ENCODE measurements at places on chromosomes 4 and X. TPM values are rescaled to one million over a fixed set of nuclear protein-coding genes. Genes with fewer than 3 reads are reported as not detected.

DNA sequence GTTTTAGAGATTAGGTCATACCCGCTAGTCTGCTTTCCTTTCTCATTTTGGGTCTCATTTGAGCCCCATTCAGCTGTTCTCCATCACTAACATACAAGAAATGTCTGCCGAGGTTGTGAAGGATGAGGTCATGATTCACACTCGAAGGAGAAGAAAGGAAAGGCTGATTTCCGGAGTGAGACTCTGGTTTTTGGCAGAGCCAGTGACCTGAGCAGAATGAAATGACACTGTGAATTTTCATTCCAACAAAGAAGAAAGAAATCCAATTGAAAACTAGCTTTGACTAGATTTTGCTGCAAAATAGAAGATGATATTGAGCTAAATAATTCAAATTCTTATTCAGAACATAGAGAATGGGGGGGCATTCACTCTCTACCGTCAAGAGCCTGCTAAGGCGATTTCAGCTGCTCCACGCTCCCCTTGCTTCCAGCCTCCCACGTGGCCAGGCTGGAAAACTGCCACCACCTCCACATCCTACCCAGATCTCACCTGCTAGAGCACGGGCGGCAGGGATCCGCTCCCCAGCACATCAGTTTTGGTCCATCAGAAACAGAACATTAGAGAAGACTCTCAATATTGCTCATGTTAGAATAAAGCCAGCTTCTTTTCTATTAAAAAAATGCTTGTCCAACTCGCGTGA lies 39.0 kb downstream of the F11 start:
- no peaks in the 10 kb centered on the region for H3K36me3 ChIP-seq
- no peak overlapping the region for H3K27ac ChIP-seq
- H3K27me3 ChIP-seq, result no peaks in the 10 kb centered on the region
- no peak for DNase-seq
- H3K4me3 ChIP-seq, result no peak overlapping the region
- no peaks in the 10 kb centered on the region for H3K4me1 ChIP-seq

DNA sequence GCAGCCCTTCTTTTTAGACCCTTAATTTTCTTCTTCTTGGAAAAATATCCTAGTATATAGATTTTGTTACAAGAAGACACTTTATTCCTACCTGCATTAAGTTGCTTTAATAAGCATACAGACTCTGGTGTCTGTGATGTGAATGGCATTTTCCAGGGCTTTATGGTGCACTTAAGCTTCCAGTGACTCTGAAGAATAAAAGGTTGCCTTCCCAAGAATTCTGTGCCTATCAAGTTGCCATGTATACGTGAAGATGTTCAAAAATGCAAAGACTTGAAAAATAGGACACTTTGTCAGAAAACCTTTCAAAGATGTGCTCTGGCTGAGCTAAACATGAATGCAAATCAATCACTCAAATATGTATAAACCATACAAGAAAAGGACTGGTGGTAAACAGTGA lies 110.9 kb downstream of the RS1 start:
- H3K27me3 ChIP-seq, result no peaks in the 10 kb centered on the region
- no peaks in the 10 kb centered on the region for H3K36me3 ChIP-seq
- no peak for DNase-seq
- no peak overlapping the region for H3K4me3 ChIP-seq

GRCh38 chrX:39931529-39932282 lies 166.1 kb downstream of the BCOR start:
- H3K36me3 ChIP-seq, result no peaks in the 10 kb centered on the region
- H3K27me3 ChIP-seq, result no peaks in the 10 kb centered on the region
- H3K4me1 ChIP-seq, result no peaks in the 10 kb centered on the region
- DNase-seq, result no peak

DNA sequence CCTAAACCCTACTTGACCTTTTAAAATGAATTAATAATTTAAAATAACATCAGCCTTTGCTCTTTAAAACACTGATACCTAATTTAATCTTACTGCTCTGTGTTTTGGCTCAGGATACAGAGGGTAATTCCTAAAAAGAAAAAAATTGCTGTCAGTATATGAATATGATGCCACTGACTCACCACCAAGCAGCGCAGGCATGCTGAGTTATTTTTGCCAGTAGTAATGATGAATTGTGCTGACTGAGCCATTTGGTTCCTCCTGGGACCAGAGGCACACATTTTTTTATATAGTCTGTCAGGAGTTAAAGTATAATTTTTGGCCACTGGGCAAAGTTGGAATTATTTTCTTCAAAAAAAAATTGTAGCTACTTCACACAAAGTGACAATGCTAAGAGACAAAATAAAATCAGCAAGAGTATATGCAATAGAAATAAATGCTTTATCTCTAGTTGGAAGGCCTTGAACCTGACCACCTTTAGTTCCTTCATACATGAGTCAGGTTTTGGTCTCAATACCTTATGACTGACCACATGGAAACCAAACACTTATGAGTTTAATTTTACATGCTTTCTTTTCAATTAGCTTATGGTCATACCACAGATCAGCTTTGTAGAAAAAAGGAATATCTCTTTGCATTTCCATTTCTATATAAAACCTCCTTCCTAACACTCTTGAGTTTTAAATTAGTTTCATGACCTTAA lies 115.1 kb downstream of the PPP3CA start:
- no peak for DNase-seq
- H3K27me3 ChIP-seq, result no peaks in the 10 kb centered on the region
- H3K4me1 ChIP-seq, result no peaks in the 10 kb centered on the region
- H3K36me3 ChIP-seq, result no peaks in the 10 kb centered on the region

GRCh38 chrX:42695800-42696358 lies 82.1 kb downstream of the PPP1R2C start:
- H3K4me3 ChIP-seq, result no peak overlapping the region
- no peak overlapping the region for H3K27ac ChIP-seq
- H3K36me3 ChIP-seq, result no peaks in the 10 kb centered on the region
- H3K4me1 ChIP-seq, result no peaks in the 10 kb centered on the region
- no peak for DNase-seq

DNA sequence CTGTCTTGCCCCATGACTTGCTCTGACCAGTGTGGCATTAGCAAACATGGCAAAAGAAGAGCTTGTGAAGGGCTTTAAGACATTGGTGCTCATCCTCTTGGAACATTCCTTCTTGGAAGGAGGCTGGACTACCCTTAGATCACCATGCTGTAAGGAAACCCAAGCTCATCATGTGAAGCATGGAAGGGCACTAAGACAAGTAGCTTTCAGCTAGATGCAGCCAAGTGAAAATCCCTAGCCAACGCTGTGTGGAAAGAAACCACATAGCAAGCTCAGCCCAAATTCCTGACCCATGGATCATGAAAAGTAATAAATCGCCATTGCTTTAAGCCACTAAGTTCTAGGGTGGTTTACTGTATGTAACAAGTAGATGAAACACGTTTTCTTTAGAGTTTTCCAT lies 12.4 kb upstream of the PACRGL start:
- H3K36me3 ChIP-seq, result no peaks in the 10 kb centered on the region
- no peak for DNase-seq
- no peak overlapping the region for H3K27ac ChIP-seq

DNA sequence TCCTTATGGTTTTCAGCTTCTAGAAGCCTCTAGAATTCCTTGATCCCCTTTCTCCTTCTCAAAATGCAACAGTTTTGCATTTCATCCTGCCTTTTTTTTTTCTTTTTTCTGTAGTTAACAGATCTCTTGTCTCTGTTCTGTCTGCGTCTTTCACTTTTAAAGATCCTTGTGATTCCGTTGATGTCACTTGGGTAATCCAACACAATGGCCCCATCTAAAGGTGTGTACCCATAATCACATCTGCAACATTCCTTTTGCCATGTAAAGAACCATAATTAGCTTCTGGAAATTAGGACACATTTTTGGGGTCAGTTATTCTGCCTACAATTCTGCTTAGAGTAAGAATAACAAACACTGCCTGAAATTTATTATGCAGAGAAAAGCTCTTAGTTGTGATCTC lies 1180.9 kb upstream of the ADGRL3 start:
- H3K36me3 ChIP-seq, result no peaks in the 10 kb centered on the region
- no peak overlapping the region for H3K4me3 ChIP-seq
- no peaks in the 10 kb centered on the region for H3K27me3 ChIP-seq
- H3K4me1 ChIP-seq, result no peaks in the 10 kb centered on the region
- no peak for DNase-seq
- no peak overlapping the region for H3K27ac ChIP-seq

- no peak overlapping the region for H3K4me3 ChIP-seq
- H3K27ac ChIP-seq, result no peak overlapping the region
- no peak for DNase-seq
- no peaks in the 10 kb centered on the region for H3K27me3 ChIP-seq
- H3K36me3 ChIP-seq, result no peaks in the 10 kb centered on the region
Measured at GRCh38 chr4:102316585-102316984, 28.7 kb downstream of the SLC39A8 start.

DNA sequence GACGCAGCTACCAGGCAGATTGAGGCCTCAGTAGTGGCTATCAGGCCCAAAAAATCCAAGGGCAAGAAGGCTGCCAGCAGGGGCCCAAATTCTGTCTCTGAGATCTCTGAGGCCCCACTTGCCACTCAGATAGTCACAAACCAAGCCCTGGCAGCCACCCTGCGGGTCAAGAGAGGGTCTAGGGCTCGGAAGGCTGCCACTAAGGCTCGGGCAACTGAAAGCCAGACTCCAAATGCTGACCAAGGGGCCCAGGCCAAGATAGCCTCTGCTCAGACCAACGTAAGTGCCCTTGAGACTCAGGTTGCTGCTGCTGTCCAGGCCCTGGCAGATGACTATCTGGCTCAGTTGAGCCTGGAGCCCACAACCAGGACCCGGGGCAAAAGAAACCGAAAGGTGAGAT lies 2.8 kb downstream of the TRO start:
- H3K36me3 ChIP-seq, result no peaks in the 10 kb centered on the region
- H3K27me3 ChIP-seq, result no peaks in the 10 kb centered on the region

DNA sequence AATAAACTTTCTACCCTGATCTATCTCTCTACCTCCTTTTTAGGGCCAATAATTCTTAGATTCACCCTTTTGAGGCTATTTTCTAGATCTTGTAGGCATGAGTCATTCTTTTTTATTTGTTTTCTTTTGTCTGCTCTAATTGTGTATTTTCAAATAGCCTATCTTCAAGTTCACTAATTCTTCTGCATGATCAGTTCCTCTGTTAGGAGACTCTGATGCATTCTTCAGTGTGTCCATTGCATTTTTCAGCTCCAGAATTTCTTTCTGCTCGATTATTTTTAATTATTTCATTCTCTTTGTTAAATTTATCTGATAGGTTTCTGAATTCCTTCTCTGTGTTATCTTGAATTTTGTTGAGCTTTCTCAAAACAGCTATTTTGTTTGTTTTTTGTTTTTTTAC lies 11.3 kb downstream of the CXorf58 start:
- H3K4me1 ChIP-seq, result no peaks in the 10 kb centered on the region
- no peaks in the 10 kb centered on the region for H3K27me3 ChIP-seq
- no peaks in the 10 kb centered on the region for H3K36me3 ChIP-seq
- DNase-seq, result no peak
- no peak overlapping the region for H3K4me3 ChIP-seq

DNA sequence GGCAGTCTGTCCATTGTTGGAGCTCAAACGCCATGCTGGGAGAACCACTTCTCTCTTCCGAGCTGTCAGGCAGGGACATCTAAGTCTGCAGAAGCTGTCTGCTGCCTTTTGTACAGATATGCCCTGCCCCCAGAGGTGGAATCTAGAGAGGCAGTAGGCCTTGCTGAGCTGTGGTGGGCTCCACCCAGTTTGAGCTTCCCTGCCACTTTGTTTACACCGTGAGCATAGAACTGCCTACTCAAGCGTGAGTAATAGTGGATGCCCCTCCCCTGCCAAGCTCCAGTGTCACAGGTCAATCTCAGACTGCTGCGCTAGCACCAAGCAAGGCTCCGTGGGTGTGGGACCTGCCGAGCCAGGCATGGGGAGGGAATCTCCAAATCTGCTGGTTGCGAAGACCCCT lies 145.7 kb downstream of the VSIG4 start:
- H3K4me1 ChIP-seq, result no peaks in the 10 kb centered on the region
- H3K27ac ChIP-seq, result no peak overlapping the region
- DNase-seq, result no peak
- H3K27me3 ChIP-seq, result no peaks in the 10 kb centered on the region
- H3K36me3 ChIP-seq, result no peaks in the 10 kb centered on the region

- H3K27ac ChIP-seq, result no peak overlapping the region
- no peak overlapping the region for H3K4me3 ChIP-seq
- no peaks in the 10 kb centered on the region for H3K27me3 ChIP-seq
- no peak for DNase-seq
Measured at GRCh38 chr4:7985891-7986441, 46.3 kb upstream of the AFAP1 start.

- H3K36me3 ChIP-seq, result no peaks in the 10 kb centered on the region
- DNase-seq, result no peak
- H3K27ac ChIP-seq, result no peak overlapping the region
- H3K4me3 ChIP-seq, result no peak overlapping the region
- no peaks in the 10 kb centered on the region for H3K4me1 ChIP-seq
Measured at GRCh38 chrX:112147206-112147605, 64.6 kb upstream of the TRPC5 start.

DNA sequence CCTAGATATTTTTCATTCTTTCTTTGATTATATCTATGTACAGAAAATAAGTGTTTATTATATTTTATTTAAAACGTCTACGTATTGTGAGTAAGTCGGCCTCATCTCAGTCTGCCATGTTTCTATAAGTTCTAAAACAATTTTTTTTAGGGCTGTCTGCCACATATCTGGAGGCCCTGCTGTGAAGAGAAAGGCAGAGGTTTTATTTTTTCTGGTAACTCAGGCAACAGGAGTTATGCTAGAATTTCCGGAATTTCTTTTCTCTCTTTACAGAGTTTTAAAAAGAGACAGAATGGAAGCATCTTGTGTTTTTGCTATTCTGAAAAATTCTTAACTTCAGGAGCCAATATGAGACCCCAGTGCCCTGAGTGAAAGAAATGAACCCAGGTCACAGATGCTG lies 1124.0 kb upstream of the TENM3 start:
- no peak overlapping the region for H3K27ac ChIP-seq
- H3K36me3 ChIP-seq, result no peaks in the 10 kb centered on the region
- no peak for DNase-seq
- no peak overlapping the region for H3K4me3 ChIP-seq
- H3K27me3 ChIP-seq, result peaks cover 8% of the 10 kb centered on the region

DNA sequence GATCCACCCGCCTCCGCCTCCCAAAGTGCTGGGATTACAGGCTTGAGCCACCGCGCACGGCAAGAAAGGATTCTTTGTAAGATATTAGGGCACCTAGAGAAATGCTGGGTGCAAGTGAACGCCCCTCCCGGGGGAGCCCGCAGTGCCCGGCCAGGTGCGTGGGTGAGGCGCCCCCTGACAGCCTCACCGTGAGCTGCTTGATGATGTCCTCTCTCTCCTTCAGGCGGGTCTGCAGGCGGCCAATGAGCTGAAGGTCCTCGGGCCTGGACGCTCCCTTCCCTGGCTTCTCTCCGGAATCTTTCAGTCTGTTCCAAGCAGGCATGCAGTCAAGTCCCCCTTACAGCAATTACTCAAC lies 21.9 kb downstream of the MED28 start:
- DNase-seq, result no peak
- no peak overlapping the region for H3K27ac ChIP-seq
- no peak overlapping the region for H3K4me3 ChIP-seq
- H3K27me3 ChIP-seq, result no peaks in the 10 kb centered on the region

The ZMAT1 gene
- 8.4 TPM for total RNA-seq

The KCNE5 gene
- not detected for total RNA-seq

The DOCK11 gene
- 22.8 TPM for total RNA-seq

The SYNPO2 gene
- total RNA-seq, result 281 TPM

The CRMP1 gene
- 42.8 TPM for total RNA-seq

The NLRP2B gene
- total RNA-seq, result 0.21 TPM

The SRPX2 gene
- total RNA-seq, result 20.8 TPM

All from uterus (tissue), 4 donors.